T follicular helper cell (primary cell): ENCODE measurements at places on chromosomes 3 and 15.

DNA sequence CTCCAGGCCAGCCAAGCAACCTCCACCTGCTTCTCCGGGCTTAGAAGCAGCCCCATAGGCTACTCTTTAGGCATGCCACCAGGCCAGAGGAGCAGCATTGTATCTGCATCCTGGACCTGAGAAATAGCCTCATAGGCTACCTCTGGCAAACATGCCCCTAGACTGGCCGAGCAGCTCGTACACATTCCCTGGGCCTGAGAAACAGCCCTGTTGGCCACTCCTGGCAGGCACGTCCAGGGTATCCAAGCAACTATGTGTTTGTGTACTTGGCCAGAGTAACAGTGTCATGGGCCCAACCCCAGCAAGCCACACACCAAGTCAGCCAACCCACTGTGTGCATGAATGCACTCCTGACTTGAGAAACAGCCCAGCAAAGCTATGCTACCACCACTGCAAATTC lies 498.7 kb upstream of the CDIN1 start:
- no peak for DNase-seq

- no peak for DNase-seq
Measured at GRCh38 chr3:146160964-146161662, at the start of gene PLOD2. PLOD2 (minus strand) TSS chr3:146161184; CDS start chr3:146160989, 195 bp downstream.

DNA sequence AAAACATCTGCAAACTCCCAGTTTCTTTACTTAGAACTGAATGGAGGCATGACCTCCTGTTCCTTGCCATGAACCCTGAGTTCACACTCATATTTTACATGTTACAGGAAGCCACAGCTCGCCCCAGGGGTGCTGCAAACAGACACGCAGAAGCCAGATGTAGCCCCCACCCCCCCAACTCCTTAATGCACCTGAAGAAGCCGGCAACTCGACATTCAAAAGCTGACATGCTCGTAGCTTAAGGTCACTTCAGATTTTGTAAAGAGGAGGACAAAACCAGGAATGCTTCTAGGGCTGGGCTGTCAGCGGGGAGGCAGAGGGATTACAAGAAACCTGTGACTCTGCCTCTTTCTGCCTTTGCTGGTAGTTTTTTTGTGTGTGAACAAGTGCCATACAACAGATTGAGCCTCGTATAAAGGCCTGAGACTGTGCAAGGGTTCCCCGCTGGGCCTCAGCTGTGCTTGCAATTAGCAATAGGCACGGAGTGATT lies 42.0 kb upstream of the FEZF2 start:
- DNase-seq: no peak

- DNase-seq: no peak
Measured at GRCh38 chr3:127393131-127393820, 105.4 kb upstream of the PRR20G start.

- peak; percentile 1 for DNase-seq
Measured at GRCh38 chr3:70064194-70064779, 64.8 kb downstream of the SAMMSON start.

DNA sequence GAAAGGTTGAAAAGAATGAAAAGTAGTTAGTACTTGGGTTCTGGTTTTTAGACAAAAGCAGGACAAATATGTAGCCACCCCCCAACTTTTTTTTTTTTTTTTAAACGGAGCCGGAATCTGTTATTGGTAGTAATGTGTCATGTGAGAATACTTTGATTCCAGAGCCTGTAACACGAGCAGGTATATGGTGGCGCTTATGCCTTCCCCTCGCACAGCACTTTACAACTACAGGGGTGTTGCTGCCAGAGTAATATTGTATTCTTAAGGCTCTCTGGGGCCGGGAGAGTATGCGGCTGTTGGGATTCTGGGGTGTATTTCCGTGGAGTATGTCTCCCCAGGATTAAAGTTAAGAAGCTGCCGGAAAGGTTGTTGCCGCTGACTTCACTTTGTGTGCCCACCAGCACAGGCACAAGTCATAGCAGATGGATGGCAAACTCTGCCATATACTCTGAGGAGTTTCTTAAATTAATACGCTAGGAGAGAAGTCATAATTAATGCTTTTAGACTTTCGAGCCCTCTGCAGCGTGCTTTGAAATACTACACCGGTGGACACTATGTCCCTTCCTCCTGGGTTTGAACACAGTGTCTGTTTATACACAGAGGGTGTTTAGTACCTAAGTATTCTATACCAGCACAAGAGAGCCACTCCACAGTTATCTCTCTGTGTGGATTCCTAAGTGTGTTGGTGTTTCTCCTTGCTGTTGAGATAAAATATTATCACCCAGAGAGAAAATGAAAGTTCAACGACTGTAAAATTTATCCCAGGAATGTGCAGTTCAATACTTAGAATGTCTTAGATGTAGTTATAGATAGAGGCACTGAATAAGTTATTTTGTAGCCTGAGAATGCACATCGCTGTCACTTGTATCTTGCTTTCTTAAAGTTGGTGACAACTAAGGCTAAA lies 1.4 kb downstream of the MBNL1 start:
- DNase-seq: peak; percentile 34

GRCh38 chr3:58120075-58120812 lies 90.5 kb downstream of the DNASE1L3 start:
- DNase-seq: no peak

GRCh38 chr3:37984596-37984995 lies 6.0 kb upstream of the VILL start:
- DNase-seq: no peak

DNA sequence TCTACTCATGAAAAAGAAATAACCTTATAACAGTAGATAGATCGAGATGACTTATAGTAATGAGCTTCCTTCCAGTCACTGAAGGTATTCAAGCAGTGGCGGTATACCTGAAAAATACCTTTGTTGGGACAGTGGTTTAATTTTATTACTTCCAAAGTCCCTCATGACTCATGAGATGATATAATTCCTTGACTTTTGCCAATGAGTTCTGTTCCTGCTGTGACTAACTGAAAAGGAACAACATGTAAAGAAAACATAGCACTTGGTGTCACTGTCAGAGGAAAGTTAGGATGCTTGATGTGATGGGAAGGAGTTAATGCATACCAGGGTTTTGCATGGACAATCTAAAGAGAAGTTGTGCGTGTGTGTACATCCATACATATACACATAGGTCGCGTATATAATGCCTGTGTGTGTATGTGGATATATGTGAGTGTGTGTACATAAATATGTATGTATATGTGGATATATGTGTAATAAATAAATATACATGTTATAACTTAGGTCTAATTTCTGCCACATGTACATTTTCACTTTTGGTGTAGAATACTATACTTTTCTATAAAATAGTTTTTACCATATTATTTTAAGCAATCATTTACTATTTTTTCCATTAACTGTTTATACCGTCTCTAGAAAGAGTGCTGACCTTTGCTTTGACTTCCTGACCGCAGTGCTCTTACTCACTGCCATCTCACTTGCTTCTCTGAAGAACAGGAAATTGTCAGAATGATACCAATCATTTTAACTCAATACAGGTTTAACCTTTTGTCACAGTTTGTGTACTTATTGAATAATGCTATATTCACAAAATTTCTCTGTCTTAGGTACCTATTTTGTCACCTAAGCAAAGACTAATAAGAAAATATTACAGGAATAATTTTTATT lies 12.6 kb upstream of the PAK2 start:
- no peak for DNase-seq

- peak; percentile 44 for DNase-seq
Measured at GRCh38 chr3:19947549-19948225, 790 bp downstream of the RAB5A start.

DNA sequence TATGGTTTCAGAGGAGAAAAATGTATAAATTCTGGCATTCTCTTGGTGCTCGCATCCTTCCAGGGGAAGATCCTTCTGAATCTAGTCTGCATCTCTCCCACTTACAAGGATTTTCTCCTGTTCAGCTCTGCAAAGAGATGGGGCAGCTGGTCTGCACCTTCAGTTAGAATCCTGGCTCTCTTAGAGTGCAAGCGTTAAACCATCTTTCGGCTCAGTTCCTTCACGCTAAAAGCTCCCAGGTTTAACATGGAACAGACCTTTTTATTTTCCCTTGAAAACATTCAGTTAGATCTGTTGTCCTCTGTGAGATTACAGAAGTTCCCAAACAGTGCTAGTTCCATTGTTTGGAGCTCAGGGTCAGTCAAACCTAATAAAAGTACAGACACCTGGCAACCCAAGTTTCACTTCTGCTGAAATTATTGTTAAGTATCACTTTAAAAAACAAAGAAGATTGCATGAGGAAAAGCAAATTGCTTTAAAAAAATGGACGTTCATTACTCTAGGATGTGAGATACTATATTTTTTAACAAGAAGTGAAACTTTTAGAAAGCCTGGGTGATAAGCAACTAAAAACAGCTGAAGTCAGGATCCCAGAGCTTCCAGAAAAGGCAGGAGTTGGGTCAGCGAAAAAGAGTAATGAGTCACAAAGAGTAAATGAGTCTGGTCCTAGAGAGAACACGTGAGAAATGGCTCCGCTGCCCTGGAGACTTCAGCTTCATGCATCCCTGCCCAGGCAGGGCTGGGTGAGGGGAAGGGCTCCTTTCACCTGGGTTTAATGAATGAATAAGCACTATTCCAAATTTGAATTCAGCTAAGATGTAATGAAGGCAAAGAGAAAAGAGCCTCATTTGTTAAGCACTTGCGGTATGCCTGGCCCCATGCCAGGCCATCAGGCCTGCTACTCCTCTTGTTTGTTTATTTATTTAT lies 63.3 kb downstream of the ABTB1 start:
- DNase-seq: no peak

DNA sequence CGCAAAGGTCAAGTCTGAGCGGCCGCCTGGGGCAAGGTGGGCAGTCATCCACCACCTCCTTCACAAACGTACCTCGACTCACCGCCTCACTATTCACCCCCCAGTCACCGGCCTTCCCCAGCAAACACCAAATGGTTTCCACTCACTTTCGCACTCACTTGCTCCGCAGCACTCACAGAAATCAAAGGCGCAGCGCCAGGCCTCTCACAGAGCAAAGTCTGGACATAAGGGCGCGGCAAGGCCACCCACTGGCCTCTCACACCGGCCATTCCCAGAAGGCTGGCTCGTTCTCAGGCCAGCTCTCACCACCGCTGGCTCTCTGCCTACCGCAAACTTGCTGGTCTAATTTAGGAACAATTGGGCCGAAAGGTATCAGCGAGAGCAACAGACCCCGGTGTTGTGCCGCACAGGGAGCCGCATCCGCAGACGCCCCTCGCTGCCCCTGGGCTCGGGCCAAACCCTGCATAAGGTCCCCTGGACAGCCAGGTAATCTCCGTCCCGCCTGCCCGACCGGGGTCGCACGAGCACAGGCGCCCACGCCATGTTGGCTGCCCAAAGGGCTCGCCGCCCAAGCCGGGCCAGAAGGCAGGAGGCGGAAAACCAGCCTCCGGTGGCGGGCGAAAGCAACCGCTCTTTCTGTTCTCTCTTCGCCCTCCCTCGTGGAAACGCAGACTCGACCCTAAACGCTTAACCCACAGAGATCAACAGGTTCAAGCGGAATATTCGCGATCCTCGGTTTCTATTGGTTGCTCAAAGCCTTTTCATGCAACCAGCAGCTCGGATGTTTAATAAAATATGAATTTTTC lies 2.9 kb downstream of the SHOX2 start:
- DNase-seq: no peak

DNA sequence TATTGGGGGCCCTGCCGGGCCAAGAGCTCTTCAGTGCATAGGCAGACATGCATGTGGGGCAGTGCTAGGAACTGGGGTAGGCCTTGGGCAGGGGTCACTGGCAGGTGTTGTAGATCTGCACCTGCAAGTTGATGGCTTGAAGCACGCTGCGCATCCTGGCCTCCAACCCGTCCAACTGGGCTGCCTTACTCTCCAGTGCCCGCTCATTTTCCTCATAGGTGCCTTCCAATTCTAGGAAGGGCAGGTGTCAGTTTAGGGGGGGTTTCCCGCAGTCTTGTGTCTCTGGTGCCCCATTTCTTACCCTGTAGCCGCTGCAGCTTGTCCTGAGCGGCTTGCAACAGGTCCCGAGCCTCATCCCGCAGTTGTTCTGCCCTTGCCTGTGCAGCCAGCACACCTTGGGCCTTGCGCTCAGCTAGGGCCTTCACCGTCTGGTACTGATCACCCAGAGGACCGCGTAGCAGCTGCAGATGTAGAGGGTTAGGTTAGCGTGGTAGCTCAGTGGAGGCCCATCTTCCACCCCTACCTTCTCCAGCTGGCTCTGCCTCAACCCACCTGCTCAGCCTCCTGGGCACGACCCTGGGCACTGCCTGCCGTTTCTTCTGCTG lies 611 bp upstream of the USP19 start:
- DNase-seq: no peak

DNA sequence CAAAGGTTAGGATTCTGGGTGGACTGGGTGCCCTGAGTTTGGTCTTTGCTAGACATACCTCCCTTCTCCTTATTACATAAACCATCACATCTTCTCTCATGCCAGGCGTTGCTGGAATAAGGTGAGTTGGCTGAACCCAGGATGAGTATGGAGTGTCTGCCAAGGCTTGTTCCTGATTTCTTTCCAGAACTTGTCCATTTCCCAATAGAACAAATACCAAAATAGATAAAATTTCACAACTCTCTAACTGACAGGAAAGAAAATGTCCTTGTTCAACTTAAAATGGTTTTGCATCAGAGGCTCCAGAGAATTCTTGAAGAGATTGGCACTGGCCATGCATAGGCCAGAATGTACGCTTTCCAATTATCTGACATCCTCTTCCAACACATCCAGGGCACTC lies 291.9 kb downstream of the IGSF11 start:
- no peak for DNase-seq

DNA sequence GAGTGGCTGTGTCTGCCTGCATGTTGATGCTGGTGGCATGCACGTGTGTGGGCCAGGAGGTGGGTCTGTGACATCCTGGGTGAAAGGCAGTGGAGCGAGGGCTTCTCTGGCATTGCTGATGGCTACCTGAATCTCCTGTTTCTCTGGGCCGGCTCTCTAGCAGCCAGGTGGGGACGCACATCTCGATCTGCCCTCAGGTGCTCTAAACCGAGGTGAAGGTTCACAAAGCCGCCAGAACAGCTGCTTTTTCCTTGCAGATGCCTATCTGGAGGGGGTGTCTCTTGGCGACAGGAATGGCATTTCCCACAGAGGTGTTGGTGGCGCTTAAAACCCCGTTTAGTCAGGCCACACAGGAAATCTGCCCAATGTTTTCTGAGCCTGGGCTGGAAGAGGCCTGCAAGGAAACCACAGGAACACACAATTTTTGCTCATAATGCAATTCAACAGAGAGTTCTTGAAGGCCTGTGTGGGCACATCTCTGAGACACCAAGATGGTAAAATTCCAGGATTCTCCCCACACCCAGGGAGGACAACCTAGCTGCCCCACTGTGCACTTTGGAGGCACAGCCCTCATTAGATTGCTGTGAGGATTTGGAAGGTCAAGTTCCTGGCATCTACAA lies 11.9 kb downstream of the TMEM158 start:
- no peak for DNase-seq

GRCh38 chr15:91801836-91802534 lies 51.5 kb upstream of the SLCO3A1 start:
- DNase-seq: no peak
